Midbrain (tissue), 1 donor: ENCODE measurements at places on chromosomes 1 and 21.

DNA sequence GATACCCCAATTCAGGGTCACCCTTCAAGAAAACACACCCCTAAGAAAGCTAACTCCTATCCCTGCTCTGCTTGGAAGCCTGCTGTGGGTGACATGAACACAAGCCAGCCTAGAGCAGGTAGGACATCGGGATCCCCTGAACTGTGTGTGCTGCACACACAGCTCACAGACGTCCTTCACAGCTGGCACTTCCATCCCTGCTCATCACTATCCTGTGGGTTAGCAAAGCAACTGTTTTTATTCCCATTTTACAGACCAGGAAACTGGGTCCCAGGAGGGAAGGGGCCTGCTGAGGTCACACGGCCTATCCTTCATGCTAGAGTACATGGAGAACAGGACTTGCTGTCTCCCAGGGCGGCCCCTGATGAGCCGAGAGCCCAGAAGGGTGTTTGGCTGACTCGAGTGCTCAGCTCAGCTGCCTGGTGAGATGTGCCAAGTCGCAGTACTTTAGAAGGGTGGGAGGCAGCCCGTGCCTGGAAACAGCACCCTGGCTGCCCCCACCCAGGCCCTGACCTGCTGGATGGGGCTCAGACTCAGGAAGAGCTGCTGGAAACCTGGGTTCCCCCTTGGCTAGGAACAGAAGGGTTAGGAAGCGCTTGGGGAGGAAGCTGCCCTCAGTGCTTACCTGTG, 28.3 kb upstream of the BTG2 start:
- peak; percentile 14 for DNase-seq

- no peak for DNase-seq
Observed at GRCh38 chr1:79472067-79472656, 465.6 kb upstream of the ADGRL4 start.

- DNase-seq = peak; percentile 8
Observed at GRCh38 chr21:28069450-28069923, 923.2 kb downstream of the LTN1 start.

DNA sequence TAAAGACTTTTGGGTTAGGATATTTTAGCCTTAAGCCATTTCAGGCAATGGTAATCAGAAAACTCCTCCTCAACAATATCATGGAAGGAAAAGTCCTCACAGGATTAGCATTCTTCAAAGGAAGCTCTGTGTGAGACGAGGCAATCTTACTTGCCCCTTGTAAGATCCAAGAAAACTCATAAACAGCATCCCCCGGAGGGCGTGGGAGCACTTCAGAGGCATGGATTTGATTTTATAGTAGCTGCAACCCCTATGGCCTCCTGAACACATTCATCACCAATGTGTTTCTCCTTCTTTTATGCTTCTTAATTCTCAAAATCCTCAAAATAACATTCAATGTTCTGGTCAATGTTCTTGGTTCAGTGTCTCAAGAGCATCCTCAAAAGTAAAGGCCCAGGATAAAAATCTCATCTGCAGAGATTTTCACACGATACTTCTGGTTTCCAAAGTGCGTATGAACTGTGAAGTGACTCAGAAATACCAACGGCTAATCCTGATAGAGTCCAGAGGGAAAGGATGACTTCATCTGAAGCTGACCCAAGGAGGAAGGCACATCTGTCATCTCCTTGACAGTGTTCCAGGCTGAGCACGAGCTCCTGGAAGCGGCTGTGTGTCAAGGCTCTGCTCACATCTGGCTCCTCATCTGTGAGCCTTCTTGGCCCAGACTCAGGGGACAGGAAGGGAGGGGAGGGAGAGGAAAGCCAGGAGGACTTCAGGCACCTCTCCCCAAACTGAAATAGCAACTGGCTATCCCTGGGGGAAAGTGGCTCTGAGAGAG, 49.3 kb upstream of the PSEN2 start:
- no peak for DNase-seq

GRCh38 chr1:227032396-227032795, 92.3 kb downstream of the COQ8A start:
- no peak for DNase-seq

- DNase-seq = no peak
Observed at GRCh38 chr1:7101187-7101586, 315.9 kb downstream of the CAMTA1 start.

GRCh38 chr1:55428944-55429931, 214.1 kb upstream of the USP24 start:
- no peak for DNase-seq

GRCh38 chr21:14405962-14406361, 23.0 kb upstream of the HSPA13 start:
- DNase-seq = no peak

DNA sequence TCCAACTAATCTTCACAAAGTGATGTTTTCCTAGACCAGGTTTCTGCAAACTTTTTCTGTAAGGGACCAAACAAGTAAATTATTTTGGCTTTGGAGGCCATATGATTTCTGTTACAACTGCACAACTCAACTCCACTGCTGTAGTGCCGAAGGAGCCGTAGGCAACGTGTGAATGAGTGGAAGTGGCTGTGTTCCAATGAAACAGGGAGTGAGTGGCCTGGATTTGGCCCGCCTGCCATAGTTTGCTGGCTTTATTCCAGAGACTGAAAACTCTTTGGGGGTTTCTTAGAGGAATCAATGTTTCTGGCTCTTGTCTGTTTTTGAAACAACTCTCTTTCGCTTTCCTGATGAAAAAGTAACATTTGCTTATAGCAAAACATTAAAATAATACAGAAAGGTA, 12.6 kb upstream of the ACTL8 start:
- peak; percentile 1 for DNase-seq

- peak; percentile 40 for DNase-seq
Observed at GRCh38 chr21:37711836-37712568, 204.3 kb downstream of the KCNJ6 start.

DNA sequence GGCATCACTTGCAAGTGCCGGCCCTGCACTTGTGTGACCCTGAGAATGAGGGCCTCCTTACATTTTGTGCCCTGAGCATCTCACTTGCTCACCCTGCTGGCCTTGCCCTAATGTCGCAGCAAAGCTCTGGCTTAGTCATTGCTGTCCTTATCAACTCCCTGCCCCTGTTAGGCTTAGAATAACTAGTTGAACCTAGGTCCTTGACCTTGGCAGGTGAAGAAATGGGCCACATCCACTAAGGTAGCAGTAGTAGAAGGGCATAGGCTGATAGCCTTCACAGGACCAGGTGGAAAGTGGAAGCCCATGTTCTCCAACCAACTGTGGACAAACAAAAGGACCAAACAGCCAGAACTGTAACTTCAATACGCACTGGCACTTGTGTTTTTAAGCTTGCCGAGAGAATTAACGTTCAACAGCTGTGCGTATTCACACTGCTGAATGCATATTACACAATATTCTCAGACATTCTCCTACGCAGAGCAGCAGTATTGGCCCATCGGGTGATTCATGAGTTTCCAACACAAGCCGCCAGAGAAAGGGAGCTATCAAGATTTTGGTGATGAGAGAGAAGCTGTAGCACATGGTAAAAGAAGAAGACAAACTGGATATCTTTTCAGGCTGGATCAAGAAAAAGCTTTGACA, 27.7 kb upstream of the PTGFRN start:
- no peak for DNase-seq

GRCh38 chr1:63046539-63046938, 262.6 kb downstream of the ATG4C start:
- DNase-seq = no peak

- DNase-seq = no peak
Observed at GRCh38 chr1:246537887-246538286, 28.2 kb downstream of the TFB2M start.

GRCh38 chr1:230279583-230279945, 146.6 kb downstream of the PGBD5 start:
- no peak for DNase-seq

GRCh38 chr1:151976015-151976343, 17.7 kb downstream of the S100A10 start:
- DNase-seq = no peak

DNA sequence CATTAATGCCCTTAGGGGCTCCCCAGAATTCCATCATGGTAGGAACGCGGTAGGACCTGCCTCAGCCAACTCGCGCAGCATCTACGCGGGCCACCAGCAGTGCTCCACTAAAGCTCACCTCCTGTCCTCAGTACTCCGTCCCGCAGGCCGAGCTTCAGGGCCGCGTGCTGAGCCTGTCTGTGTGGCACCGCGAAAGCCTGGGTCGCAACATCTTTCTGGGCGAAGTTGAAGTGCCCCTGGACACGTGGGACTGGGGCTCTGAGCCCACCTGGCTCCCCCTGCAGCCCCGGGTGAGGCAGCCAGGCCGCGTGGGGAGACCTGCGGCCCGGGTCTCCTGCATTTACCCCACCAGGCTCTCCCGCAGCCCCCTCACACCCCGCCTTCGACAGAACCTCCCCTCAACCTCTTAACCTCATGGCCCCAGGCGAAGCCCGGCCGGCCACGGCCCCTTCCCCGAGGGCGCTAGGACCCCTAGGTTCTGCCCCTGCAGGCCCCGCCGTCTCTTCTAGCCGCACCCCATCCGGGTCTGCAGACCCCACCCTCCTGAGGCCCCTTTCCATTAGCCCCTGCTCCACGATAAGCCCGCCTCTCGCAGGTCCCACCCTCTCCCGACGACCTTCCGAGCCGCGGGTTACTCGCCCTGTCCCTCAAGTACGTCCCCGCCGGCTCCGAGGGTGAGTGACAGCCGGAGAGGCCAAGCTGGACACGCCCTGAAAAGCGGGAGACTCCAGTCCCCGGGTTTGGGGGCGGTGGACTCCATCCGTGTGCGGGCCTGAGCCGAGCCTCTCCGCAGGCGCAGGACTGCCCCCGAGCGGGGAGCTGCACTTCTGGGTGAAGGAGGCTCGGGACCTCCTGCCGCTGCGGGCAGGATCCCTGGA, 9.1 kb downstream of the SYTL1 start:
- no peak for DNase-seq

- no peak for DNase-seq
Observed at GRCh38 chr1:22264464-22265341, 121.8 kb upstream of the WNT4 start.

DNA sequence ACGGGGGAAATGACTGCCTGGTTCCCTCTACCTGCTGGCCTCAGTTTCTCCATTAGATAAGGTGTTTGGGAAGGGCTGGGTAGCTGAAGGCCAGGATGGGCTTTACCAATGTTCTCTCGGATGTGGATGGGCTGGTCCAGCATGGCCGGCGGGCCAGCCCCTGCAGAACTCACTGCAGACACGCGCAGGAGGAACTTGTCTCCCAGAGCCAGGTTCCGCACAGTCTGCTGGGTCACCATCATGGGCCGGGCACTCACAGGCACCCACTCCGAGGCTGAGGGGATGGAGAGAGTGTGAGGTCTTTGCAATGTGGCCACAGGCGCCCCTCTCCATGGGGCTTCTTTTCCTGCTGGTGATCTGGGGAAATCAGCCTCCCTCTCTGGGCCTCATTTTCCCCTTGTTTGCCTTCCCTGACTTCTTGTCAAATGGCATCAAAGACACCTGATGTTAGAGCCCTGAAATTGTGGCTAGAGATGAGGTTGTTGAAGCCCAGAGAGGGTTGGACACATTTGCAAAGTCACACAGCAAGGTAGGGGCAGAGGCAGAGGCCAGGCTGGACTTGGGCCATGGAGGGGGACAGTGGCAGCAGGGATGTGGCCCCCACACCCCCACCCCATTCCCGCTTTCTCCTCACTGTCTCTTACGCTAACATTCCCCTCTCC, 1.2 kb downstream of the MYBPH start:
- DNase-seq = no peak

DNA sequence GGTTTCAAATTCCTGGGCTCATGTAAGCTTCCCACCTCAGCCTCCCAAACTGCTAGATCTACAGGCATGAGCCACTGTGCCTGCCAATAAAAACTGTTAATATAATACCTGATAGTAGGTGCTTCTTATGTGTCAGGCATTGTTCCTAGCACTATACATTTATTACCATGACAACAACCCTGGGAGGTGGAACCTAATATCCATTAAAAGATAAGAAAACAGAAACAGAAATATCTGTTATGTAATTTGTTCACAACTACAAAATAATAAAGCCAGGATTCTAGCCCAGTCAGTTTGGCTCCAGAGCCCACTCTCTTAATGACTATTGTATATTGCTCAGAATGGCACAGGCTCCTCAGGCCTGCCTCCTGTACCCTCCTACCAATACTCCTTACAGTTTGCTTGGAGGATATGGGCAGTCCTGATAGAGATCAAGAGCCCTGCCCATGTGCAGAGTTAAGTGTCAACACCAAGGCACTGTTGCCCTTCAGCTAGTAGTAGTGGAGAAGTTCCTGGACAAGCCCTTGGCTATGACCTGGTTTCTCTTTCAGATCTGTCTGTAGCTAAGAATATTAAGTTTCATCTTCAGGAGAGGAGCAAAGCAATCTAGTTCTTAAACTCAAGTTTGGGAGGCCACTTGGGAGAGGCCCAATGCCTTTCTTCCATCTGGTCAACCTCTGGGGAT, 22.4 kb downstream of the RPL5 start:
- no peak for DNase-seq

DNA sequence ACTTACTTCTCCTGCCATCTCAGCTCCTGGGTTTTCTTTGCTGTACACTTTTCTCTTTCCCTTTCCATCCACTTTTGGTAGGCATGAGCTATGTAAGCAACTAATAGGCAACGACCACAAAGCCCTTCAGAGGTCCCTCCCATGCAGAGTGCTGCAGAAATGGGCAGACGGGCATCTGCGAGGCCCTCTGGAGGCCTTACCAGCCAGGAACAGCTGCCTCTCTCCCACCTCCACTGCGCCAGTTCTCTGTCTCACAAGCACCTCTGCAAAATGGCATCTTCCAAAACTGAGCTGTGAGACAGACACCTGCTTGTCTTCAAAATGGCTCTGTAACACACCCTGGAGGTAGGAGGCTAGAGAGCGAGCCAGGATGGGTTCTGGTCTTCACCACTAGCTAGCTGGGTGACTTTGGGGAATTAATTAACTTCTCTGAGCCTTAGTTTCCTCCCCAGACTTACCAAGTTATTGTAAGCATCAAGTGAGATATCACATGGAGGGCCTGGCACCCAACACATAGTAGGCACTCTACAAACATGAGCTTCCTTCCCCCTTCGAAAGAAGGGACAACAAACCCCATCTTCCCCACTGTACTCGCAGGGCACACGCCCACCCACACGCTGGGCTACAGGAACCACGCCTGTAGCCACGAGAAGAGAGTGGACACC, 62.0 kb downstream of the BCAR3 start:
- no peak for DNase-seq
